NCI-H1694 (cell line): ENCODE measurements at places on chromosomes 11 and 22.

GRCh38 chr11:78742430-78742829 is 167.8 kb upstream of the NARS2 start:
- DNase-seq: peak; percentile 93

- no peak for DNase-seq
These were observed 12.0 kb upstream of the P2RY6 start for GRCh38 chr11:73260127-73260457.

DNA sequence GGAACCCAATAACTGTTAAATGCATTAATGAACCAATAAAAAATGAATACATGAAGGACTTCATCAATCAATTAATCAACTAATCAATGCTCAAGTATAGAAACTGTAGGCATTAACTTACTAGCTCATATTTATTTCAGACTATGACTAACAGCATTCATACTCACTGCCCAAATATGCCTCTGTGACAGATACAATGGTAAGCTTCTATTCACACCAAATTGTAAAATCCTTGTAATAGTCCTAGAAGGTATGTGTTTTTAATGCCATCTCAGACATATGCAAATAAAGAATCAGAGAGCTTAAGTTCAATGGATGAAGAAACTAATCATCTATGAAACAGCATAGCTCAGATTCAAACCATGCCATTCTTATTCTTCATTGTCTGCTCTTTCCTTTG is 1253.6 kb upstream of the TENM4 start:
- DNase-seq: no peak

DNA sequence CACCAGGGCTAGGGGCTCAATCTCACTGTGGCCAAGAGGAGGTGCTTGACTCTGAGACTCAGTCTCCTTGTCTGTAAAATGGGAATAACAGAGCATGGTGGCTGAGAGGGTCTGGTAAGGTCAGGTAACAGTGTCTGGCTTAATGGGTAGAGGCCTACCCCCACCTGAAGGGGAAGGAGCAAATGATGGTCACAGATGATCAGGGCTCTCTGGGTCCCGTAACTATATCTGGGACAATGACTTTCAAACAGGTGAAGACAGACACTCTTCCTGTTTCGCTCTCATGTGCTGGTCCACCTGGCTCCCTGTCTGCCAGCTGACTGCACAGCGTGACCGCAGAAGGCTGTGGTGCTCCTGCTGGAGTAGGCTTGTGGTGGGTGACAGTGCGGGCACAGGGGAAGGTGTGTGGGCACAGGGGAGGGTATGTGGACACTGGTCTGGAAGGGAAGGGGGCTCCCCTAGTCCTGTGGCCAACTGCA is 4.0 kb downstream of the A4GALT start:
- no peak for DNase-seq

DNA sequence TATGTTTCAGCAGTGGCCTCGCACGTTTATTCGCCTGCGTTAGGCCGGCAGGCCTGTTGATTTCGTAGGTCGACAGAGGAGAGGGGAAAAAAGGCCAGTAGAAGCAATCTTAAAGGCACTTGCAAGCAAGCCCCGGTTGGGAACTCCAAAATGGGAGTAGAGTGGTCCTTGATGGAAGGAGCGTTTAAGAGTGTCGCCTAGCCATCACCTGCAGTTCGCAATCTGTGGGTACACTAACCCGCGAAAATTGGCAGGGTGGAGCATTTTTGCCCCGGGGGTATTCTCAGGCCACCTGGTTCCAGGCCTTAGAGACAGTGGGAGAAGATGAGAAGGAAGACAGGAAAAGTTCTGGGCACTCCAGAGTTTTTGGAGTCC is 1.1 kb downstream of the EWSR1 start:
- no peak for DNase-seq

DNA sequence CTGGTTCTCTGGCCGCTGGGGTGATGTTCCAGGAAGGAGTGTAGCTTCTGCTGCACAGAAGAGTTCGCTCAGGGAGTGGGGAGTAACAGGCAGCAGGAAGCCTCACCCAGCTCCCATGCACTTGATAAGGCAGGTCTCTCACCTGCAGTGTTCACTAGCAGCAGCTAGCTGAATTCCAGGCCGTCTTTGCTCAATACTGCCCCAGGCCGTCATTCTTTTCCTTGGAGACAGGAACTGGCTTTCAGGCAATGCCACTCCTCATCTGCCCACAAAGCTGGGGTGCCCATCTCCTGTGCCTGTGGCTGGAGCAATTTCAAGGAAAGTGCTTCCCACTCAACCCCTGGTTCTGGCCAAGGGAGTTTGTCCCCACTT is 66.1 kb downstream of the ARHGAP42 start:
- no peak for DNase-seq

DNA sequence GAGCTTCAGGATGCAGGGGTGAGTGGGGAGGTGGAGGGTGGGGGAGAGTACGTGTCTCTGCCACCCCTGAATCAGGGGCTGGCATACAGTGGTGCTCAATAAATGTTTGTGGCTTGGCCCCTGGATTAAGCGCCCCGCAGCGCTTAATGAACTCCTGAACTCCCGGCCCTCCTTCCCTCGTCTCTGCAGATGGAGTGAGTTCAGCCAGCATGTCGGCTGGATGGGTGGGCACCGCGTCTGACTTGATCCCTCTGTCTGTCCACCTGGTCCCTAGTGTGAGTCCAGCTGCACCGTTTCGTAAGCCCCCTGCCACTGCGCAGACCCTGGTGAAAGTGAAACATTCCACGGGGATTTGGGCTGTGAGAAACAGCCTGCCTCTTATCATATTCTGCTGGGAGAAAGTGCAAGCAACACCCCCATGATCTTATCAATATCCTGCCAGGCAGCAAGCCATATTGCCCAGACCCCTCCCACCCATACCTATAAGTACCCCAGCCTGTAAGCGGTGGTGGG is 12.0 kb upstream of the MRGPRD start:
- no peak for DNase-seq

DNA sequence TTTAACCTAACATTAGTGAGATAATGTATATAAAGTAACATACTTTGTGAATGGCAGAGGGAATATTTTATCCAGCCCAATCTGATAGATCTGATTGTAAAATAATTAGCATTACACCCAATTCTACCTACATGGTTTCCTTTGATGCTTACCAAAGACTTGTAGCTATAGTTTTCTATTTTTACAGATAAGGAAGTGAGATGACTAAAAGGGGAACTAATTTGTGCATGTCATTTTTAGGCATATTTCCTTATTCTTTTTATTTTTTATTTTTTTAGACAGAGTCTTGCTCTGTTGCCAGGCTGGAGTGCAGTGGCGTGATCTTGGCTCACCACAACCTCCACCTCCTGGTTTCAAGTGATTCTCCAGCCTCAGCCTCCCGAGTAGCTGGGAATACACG is 793.7 kb upstream of the LRRC4C start:
- DNase-seq: no peak

DNA sequence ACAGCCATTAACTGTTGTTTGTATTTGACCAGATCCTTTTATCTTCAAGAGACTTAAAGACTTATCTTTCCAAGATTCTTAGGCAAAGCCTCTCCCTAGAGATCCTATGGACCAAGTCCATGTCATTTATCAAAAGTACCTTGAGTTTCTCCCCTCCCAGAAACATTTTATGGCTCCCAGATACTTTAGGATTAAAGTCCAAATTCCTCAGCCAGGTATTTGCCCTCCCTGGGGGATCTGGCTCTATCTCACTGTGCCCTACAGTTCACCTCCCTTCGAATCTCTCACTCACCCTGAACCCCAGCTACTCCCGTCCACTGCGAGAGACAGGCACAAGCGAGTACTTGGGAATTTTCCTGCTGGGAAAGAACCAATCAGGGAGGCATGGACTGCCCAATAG is 11.9 kb downstream of the MS4A8 start:
- DNase-seq: no peak

- no peak for DNase-seq
These were observed 36.8 kb downstream of the BIRC2 start for GRCh38 chr11:102383839-102384238.

GRCh38 chr22:29136782-29137700 is 64.2 kb downstream of the KREMEN1 start:
- peak; percentile 31 for DNase-seq

DNA sequence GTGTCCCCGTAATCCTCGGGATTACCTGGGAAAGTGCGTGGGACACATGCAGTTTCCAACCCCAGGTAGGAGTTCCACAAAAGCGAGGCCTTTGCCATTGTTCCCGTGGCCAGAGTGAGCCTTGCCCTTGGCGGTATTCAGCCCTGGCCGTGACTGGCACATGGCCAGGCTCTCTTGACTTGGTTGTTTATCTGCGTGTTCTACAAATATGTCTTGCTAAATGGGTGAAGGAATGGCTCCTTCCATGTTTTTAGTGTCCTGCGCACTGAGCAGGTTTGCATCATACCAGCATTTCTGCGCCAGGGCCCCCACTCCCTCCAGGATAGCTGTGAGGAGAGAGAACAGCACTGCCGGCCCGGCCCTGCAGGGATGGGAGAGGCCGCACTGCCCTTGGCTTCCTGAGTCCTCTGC is 20.0 kb downstream of the POLR3H start:
- DNase-seq: no peak

DNA sequence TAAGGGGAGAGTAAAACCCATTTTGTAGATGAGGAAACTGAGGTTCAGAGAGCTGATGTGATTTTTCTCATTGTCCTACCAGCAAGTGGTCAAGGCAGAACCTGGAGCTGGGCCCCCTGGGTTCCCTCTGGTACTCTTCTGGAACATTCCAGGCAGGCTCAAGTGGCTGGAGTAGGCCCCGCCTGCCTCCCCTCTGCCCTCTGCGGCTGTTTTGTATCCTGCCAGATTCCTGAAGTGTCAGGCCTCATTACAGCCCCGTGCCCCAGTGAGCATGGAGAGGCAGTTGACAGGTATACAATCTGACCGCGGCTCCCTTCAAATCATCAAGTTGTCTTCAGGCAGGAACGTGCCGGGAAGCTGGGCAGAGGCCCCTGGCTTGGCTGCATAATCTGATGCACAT is 94.6 kb upstream of the CD82 start:
- DNase-seq: no peak

DNA sequence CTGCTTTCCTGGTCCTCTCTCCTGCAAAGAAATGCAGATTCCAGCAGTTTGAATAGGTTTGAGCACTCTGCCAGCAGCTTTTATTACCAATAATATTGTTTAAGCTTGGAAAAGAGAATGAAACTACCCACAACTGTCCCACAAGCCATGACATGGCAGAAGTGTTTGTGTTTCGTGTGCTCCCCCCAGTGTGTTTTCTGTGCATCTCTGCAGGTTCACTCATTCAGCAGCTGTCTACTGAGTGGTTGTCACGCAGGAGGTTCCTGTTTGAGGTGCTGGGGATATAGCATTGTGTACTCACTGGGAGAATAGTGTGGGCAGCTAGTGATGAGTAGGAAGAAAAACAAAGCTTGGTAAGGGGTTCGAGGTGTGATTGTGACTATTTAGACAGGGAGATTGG is 55.3 kb upstream of the SUSD2 start:
- DNase-seq: no peak

DNA sequence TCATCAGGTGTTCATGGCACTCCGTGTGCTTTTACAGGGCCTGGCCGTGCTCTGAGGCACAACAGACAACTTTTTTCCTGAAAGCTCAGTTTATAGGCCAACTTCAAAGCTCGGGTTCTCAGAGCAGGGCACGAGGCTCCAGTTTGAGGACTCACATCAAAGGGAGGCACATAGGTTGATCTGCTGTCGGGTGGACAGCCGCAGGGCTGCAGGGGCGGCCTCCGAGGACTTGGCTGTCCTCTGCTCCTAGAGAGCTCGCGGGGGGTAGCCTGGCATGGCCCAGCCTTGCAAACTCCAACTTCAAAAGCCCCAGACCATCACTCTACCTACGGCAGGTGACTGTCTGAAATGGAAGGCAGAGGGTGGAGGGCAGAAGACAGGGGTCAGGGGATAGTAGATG is 31.6 kb downstream of the C11orf58 start:
- DNase-seq: no peak

GRCh38 chr11:68948496-68948895 is 32.3 kb downstream of the MRGPRD start:
- DNase-seq: no peak

DNA sequence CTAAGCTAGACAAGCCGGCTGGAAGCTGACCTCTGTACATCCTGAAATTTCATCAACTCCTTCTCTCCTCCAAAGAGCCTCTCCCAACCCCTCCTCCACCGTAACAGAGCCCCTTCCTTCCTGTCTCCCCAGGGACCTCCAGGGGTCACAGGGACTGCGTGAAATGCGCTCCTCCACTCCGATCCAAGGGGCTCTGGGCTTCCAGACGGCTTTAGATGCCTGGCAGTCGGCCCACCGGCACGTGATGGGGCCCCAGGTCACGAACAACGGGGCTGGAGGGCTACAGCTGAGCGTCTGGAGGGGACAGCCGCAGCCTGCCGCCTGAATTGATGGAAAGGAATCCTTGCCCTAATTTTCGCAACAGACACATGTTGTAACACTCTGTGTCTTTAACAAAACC is 264.1 kb downstream of the MN1 start:
- DNase-seq: no peak

DNA sequence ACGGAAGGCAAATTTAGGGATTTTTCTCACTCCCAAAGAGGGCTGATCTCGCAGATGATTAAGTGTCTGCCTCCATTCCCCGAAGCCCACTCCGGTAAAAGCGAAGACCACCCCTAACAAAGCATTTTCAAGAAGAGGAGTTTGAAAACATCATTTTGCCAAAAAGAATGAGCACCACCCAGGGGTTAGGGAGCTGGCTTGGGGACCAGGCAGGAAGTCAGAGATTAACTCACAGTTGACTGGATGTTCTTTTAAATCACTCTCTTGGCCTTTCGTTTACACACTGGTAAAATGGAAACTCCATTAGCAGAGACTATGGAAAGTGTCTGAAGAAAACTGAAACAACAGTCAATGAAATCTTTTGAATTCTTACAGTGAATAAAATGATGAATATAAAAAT is 7.9 kb upstream of the TRIM44 start:
- no peak for DNase-seq

- no peak for DNase-seq
These were observed 111.2 kb downstream of the SLC1A2 start for GRCh38 chr11:35308157-35308556.

- no peak for DNase-seq
These were observed 61.5 kb downstream of the BTG4 start for GRCh38 chr11:111450480-111451320.

DNA sequence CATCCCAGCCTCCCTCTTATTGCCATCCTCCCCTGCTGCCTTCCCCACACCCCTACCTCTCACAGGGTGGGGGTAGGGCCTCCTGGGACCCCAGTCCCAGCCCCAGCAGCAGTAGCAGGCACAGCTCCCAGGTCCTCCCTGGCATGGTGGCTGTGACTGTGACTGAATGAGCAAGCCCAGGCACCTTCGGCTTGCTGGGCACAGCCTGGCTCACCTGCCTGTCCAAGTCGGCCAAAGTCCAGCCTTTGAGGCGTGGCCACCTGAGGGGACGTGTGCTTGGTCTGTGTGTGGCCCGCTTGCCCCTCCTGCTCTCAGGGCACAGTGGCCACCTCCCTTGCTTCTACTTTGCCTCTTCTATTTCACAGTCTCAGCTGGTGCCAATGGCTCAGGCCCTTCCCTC is at the start of gene TREH:
Gene TREH (minus strand): TSS at position 168 of the 400 bp plus-strand sequence. CDS start 23 bp downstream, at position 145.
- DNase-seq: no peak

- DNase-seq: no peak
These were observed 67.5 kb downstream of the PAK1 start for GRCh38 chr11:77406396-77406795.

GRCh38 chr11:85238906-85239305 is 388.2 kb downstream of the DLG2 start:
- DNase-seq: no peak
